M059J (cell line): ENCODE measurements at places on chromosomes 16 and 17. TPM values are rescaled to one million over a fixed set of nuclear protein-coding genes. Genes with fewer than 3 reads are reported as not detected.

- peak; percentile 27 for DNase-seq
Observed at GRCh38 chr16:80518436-80518835, 22.4 kb upstream of the DYNLRB2 start.

Gene GNGT2
- 0.49 TPM in 1 of 2 replicates, not detected in the other for total RNA-seq

Gene GPR179
- total RNA-seq = not detected in 2 replicates

GRCh38 chr17:78862073-78863023, 21.7 kb upstream of the USP36 start:
- peak; percentile 99 for DNase-seq

Gene MYH13
- 0.02 TPM in 1 of 2 replicates, not detected in the other for total RNA-seq
